ENCODE measurements at places on chromosomes 12 and 14.

- DNase-seq: no peak
These were observed 29.4 kb downstream of the POLR3B start for GRCh38 chr12:106386813-106387535.

DNA sequence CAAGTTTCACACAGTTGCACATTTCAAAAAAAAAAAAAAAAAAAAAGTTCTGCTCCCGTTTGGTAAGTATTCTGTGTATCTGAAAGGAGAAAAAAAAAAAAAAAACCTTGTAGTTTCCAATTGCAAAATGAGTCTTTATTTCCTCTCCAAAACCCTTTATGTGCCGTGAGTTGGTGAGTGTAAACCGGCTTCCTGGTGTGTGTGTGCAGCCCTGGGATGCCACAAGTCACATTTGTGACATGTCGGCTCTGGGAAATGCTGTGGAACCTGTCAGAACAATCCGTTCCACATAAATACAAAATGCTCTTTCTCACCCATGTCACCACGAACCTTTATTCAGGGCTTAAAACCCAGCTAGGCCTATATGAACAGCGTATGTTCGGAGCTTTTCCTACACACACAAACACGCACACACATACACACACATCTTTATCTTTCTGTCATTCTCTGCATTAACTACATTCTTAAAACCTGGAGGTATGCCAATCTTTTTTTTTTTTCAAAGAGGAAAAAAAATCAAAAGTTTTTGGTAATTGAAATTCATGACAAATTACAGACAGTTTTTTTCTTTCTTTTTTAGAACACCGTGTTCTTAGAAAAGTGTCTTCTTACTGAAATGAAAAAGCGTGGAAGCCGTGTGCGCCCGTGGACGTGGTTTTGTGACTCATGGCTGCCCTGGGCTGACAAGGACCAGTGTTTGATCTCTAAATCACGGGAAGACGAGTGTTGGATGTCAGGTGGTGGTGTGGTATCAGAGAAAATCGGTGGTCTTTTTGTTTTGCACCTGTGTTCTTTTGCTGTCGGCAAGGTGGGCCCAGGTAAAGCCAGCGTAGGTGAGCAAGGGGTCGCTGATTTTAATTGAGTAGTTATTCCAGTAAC, 612.0 kb downstream of the VRK1 start:
- no peak for DNase-seq

- DNase-seq: peak; percentile 41
These were observed 13.3 kb upstream of the RGS6 start for GRCh38 chr14:71918955-71919354.

DNA sequence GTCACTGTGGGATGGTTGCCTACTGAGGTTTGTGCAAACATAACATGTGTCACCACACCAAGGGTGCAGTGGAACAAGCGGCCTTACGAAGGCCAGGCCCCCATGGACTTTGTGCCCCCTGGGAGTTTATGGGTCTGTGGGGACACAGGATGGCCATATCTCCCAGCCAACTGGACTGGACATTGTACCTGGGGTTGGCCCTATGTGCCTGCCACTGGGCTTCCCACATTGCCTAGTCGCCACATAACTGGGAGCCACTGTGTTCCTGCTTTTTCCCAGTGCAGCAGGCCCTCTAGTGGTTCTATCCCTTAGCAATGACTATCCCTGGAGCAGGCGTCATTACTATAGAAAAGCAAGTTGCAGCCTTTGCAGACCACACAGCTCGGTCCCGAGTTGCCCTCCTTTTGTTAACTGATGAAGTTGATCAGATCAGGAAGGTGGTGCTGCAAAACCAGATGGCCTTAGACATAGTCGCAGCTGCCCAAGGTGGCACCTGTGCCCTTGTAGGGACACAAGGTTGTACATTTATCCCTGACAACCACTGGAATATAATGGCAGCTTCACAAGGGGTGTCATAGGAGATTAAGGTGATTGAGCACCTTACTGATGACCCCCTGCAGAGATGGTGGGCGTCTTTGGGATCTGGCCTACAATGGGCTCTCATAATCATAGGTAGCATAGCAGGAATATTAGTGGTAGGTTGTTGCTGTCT, 15.2 kb upstream of the RNASE12 start:
- DNase-seq: peak; percentile 82

GRCh38 chr14:78007160-78007559, 163.0 kb upstream of the NRXN3 start:
- no peak for DNase-seq

DNA sequence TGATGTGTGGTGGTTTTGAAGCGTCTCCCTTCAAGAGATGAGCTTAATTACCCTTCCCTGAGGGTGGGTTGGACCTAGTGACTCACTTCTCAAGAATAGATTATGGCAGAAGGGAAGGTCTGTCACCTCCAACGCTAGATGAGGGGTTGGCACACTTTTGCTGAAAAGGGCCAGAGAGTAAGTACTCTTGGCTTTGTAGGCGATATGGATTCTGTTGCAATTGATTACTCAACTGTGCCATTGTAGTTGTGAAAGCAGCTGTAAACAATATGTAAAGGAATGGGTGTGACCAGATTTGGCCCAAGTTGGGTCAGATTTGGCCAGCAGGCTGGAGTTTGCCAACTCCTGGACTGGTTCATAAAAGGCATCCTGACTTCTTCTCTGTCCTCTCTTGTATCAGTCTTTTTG, 53.3 kb downstream of the SMIM41 start:
- no peak for DNase-seq

GRCh38 chr12:131063960-131064359, 110.3 kb downstream of the ADGRD1 start:
- no peak for DNase-seq

- DNase-seq: no peak
These were observed 92.3 kb downstream of the ERC1 start for GRCh38 chr12:1083151-1083888.

- no peak for DNase-seq
These were observed 6.6 kb downstream of the PNN start for GRCh38 chr14:39181693-39182047.

- DNase-seq: peak; percentile 57
These were observed 26.4 kb downstream of the TESPA1 start for GRCh38 chr12:54958048-54958658.

DNA sequence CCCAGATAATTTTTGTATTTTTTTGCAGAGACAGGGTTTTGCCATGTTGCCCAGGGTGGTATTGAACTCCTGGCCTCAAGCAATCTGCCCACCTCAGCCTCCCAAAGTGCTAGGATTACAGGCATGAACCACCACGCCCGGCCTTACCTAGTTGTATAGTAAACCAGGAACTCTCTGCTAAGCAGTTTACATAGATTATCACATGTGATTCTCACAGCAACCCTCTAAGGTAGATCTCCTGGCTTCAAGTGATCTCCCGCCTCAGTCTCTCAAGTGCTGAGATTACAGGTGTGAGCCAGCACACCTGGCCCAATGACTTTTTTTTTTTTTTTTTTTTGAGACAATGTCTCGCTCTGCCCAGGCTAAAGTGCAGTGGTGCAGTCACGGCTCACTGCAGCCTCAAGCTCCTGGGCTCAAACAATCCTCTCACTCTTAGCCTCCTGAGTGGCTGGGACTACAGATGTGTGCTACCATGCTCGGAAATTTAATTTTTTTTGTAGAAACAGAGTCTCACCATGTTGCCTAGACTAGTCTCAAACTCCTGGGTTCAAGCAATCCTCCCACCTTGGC, 26.0 kb upstream of the ATP2A2 start:
- no peak for DNase-seq

- no peak for DNase-seq
These were observed 1083.2 kb downstream of the FLRT2 start for GRCh38 chr14:86613126-86613525.

DNA sequence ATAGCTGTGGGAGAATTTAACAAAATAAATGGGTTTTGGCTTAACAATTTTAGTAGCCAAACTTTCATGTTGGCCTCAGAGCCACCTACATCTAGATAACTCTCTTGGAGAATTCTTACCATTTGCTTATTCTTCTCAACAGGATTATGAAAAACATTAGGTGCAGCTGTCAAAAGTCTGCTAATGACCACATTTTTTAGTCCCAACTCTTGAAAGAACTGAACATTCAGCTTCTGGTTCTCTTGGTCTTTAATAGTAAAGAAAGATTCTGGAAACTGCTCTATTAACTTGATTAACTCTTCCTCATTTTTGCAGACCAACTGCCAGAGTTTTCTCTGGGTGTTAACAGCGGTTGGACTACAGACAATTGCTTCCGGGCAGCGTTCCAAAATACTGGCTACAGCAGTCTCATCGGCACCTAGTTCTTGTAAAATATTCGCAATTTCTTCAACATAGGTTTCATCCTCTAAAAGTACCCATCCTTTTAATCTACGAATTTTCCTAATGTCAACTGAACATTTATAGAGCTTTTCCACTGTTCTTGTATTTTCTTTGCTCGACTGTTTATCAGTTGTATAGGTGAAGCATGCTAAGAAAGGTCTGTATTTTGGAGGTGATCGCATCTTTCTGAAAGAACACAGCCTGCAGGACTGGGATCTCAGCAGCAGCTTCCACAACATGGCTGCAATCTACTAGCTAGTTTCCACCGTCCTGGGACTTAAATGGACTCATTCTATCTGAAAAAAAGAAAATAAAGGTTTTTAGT, 8.7 kb downstream of the MTERF2 start:
- DNase-seq: peak; percentile 30

DNA sequence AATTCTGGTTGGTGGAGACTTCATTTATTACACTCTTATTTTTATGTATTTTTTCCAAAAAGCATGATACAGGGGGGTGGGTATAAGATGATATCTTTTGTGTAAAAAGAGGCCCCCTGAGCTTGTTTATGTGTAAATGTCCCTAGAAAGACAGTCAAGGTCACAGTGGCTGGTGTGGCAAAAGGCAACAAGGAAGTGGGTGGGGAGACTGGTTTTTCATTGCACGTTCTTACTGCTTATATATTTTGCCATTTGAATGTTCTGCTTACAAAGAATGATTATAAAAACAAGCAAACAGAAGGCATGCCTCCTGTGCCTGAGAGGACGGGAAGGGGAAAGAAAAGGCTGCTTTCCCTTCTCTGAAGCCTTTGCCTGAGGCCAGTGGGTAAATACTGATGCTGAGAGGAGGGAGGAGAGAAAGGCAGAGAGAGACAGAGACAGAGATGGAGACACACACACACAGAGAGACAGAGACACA, 24.1 kb upstream of the ADIPOR2 start:
- DNase-seq: no peak

- peak; percentile 5 for DNase-seq
These were observed 2.4 kb downstream of the PRKD1 start for GRCh38 chr14:29925101-29925722.

DNA sequence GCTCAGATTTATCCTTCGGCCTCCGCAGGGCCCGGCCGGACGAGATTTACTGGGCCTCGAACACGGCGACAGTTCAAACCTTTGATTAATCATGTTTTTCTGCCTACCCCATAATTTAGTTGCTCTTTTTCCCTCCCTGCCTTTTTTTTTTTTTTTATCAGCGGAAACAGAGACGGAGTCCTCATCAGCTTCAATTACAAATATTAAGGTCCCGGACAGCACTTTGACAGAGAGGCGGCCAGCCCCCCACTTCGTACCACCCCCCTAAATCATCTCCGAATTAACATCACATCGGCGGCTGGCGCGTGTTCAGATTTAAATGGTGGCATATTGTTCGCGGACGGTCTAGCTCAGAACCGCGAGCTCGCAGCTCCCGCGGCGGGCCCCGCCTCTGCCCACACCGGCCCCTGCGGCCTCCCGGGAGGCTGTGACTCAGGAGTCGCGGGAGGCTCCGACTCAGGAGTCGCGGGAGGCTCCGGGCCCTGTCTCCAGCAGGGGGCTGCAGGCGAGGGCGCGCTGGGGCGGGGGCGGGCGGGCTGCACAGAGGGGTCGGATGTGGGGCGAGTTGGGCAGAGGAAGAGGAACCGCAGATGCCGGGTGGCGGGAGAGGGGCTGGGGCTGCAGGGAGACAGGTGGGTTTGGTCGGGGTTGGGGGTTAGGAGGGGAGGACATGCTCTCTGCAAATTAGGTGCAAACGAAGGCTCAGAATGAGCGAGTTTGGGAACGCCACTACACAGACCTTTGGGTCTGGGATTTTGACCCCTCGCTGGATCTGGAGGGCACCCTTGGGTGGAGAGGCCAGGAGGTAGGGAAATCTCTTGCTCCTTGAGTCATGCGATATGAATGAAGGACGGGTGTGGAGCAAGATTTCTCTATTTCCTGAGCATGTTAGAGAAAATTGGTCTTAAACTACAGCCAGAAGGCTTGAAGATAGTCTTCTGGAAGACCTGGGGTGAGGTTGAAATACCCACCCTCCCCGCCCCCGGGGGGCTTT, 19.6 kb upstream of the ATP5MC2 start:
- no peak for DNase-seq

DNA sequence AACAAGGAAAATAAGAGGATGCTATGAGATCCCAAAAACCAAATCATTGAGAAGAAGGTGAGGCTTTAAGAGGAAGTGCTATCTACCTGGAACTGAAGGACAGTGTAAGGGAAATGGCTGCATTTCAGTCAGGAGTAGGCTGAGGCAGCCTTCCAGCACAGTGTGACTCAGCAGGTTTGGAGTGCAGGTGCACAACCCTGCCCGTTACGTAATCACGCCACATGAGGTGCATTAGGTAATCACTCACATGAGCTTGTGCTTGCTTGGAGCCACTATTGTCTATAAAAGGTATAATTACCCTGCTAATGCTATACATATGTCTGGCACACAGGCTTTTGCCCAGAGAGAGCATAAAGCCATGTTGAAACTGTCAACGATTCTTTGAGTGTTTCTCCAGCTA, 74.9 kb downstream of the DIO2 start:
- no peak for DNase-seq

DNA sequence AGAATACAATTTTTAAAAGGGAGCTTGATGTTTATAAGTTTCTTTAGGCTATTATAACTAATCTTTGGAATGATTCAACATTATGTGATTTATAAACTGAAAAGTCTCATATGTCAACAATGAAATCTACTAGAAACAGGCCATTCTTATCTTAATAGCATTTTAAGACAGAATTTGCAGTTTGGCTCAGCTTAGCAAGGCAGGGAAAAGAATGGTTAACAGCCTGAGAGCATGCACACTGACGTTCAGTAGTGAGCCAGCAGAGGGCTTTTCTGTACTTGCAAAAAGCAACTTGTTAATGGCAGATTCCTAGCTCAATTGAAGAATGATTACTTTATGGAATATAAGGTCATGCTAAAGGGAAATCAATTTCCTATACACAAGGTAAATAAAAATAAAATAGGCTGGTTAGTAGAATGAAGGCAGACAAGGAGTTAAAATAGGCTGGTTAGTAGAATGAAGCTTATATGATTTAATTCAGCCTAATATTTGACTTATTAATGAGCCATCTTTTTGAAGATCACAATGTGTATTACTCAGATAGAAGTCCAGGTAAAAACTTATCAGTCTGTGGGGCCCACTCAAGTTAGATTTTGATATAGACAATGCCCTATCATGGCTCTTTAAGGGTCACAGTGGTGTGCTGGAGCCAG, 95.9 kb downstream of the OTOGL start:
- peak; percentile 50 for DNase-seq
